ENCODE measurements at places on chromosomes 16 and 17.

DNA sequence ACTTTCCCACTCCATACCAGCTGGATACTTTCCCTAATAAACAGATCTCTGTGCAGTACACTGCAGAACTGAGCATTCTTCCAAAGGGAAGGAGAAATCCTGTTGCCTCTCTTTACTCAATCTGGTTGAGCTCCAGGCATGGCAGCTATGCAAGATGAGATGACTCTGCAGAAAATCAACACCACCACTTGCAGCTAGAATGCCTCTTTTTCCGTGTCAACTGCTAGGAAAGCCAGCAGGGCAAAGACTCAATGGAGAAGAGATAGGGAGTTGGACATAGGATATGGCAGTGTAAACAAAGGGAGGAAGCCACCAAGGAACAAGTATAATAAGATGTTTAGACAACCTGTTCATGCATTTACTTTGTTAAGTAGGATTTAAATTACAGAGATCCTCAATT lies 40.4 kb upstream of the CORO6 start:
- DNase-seq = no peak

GRCh38 chr17:36602030-36602748 lies 806 bp downstream of the MRM1 start:
- DNase-seq = peak; percentile 65

DNA sequence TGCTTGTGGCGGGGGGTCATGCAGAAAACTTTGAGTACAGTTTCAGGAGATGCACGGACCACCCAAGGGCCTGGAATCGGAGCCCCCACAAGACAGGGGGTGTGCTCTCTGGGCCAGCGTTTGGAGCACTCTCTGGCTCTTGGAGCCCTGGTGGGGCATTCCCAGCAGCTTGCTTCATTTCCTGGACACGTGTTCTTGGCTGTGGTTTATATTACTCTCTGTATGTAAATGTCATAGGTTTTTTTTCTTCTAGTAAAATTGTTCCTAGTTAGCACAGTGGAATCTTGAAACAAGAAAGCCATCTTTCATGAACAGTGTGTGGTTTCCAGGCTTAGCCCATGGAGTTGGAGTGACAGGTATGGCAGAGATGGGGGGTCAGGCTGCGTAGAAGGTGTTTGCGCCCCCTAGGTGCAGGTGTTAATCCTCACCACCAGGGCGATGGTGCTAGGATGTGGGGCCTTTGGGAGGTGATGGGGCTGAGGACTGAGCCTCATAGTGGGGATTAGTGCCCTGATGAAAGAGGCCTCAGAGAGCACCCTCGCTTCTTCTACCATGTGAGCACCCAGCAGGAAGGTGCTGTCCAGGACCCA lies 79.8 kb downstream of the JPH3 start:
- no peak for DNase-seq

- DNase-seq = no peak
These were observed 12.5 kb downstream of the SLC7A5 start for GRCh38 chr16:87856791-87857228.

DNA sequence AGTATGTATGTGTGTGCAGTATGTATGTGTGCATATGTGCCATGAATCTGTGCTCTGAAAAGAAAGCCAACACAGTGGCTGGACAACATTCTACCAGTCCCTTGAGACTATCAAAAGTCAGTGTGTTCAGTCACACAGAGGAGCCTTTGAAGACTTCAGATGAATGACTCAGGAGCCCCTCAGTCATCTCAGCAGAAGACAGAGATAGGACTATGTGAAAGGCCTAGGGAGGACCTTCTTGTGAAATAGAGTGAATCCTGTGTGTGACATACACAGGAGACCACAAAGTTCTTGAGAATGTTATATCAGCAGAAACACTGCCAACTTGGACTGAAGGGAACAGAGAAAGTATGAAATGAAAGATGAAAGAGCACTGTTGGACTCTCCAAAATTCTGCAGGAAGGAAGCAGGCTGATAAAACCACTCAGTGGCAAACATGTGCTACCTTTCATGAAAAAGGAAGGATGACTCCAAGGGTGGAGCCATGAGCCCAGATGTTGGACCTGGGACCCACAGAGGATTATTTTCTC lies 108.4 kb downstream of the METRNL start:
- DNase-seq = no peak

- no peak for DNase-seq
These were observed 566.1 kb upstream of the CA10 start for GRCh38 chr17:52724578-52724977.

GRCh38 chr16:8595783-8596182 lies 5.5 kb upstream of the TMEM114 start:
- DNase-seq = no peak

DNA sequence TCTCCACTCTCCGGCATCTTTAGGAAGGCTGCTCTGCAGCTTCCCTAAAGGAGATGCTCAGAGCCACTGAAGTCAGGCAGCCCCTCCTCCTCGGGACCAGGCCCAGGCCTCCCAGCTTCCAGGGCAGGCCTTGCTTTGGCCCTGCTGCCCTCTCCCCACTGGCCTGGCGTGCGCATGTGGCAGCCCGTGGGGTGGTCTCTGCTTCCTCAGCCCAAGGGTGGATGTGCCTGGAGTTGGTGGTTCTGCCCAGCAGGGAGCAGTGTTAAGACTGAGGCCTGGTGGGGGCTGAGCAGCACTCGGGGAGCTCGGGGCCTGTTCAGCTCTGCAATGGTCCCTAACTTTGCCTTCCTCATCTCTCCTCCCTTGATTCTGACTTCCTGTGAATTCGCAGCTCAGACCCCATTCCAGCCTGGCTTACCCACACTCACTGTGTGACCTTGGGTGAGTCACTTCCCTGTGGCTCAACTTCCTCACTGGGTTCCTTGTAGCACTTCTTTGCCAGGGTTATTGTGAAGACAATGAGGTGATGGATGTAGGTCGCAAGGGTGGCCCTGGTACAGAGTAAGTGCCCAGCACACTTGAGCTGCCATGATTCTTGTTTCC lies 63.2 kb downstream of the NKD1 start:
- DNase-seq = no peak

- DNase-seq = no peak
These were observed 77.5 kb downstream of the USP32 start for GRCh38 chr17:60314423-60314822.

GRCh38 chr17:78022425-78022824 lies 63.9 kb downstream of the TNRC6C start:
- no peak for DNase-seq

GRCh38 chr17:49926886-49927285 lies 42.1 kb upstream of the DLX4 start:
- no peak for DNase-seq

DNA sequence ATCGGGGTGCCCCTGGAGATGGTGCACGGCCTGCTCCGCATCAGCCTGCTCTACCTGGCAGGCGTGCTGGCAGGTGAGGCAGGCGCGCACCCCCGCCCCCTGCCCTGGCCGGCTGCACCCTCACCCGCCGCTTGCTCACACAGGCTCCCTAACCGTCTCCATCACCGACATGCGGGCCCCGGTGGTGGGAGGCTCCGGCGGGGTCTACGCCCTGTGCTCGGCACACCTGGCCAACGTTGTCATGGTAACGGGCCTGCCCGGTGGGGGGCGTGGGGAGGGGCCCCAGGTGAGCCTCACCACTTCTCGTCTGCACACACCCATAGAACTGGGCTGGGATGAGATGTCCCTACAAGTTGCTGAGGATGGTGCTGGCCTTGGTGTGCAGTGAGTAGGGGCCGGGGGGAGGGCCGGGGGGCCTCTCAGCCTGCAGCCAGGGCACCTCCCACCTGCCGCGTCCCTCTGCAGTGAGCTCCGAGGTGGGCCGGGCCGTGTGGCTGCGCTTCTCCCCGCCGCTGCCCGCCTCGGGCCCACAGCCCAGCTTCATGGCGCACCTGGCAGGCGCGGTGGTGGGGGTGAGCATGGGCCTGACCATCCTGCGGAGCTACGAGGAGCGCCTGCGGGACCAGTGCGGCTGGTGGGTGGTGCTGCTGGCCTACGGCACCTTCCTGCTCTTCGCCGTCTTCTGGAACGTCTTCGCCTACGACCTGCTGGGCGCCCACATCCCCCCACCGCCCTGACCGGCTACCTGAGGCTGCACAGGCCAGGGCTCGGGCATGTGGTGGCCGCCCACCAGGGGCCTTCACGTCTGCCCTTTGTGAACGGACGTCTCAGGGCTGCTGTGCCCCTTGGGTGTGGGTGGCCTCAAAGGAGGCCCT lies 2.1 kb downstream of the RHBDL1 start:
- DNase-seq = no peak

- DNase-seq = no peak
These were observed 269.5 kb upstream of the ZFHX3 start for GRCh38 chr16:73317321-73317857.

DNA sequence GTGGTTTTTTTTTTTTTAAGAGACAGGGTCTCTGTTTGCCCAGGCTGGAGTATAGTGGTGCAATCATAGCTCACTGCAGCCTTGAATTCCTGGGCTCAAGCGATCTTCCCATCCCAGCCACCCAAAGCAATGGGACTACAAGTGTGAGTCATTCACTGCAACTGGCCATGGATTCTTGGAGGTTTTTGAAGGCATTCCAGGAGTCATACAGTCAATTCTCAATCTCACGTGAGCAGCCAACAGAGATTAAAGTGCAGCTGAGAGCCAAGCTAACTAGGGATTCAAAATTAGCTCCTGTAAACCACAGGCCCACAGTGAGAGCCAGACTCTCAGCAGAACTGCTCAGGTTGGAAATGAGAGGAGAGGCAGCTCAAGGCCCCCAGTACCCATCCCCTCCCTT lies 30.2 kb downstream of the XPO6 start:
- DNase-seq = no peak

- peak; percentile 23 for DNase-seq
These were observed 214.1 kb downstream of the SEC14L1 start for GRCh38 chr17:77354670-77355455.

- DNase-seq = no peak
These were observed 16.9 kb downstream of the DOC2B start for GRCh38 chr17:164303-165235.

GRCh38 chr17:8488901-8489300 lies 53.2 kb downstream of the NDEL1 start:
- no peak for DNase-seq

- DNase-seq = no peak
These were observed 102.0 kb downstream of the OR1D5 start for GRCh38 chr17:2961446-2961845.

GRCh38 chr17:50675190-50675589 lies 32.5 kb downstream of the ANKRD40 start:
- no peak for DNase-seq

DNA sequence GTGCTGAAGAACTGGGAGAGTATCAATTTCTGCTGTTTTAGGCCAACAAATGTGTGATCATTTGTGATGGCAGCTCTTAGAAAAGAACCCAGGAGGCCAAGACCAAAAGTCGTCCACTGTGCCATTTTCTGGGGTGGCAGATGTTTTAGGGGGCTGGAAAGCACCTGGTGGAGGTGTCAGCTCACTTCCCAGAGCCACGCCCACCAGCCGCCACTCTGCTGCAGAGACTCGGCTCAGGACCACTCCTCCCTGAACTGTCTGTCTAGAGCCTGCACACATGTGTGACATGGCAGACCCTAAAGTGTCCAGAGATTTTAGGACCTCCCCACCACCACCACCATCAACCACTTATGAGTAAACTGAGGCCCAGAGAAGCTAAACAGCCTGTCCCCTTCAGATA lies 23.9 kb upstream of the RPL38 start:
- no peak for DNase-seq
